Activated CD4-positive, alpha-beta T cell treated with anti-CD3 and anti-CD28 coated beads, Interleukin-2, Interleukin-4, amounts not matched to agents 100 ng/mL and 50 ng/mL, durations not matched to agents 16 hours and 8 hours (primary cell): ENCODE measurements at places on chromosomes 4 and X.
A peak's percentile ranks its signal among the peaks of the same experiment; 100 is the strongest.

- DNase-seq, result no peak
These were observed 470.7 kb downstream of the CCSER1 start for GRCh38 chr4:90597927-90598326.

DNA sequence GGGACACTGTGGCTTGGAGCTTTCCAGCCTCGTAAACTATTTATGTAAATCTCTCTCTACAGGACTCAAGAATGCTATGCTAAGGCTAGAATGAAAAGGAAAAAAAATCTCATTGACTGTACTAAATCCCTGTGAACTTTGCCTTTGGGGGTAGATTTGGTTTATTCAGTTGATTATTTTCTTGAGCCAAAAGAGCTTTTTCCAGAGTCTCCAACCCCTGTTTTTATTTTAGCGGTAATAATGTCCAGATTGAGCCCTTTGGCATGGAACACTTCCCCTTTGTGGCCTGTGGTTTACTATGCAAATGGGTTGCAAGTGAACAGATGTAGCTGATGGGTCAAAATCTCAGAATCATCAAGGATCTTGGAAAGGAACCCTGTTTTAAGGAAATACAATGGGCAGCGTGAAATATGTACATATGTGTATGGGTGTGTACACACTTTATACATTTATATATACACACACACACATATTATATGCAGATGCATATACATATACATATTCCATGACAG lies 72.9 kb downstream of the FAM9B start:
- DNase-seq, result no peak

DNA sequence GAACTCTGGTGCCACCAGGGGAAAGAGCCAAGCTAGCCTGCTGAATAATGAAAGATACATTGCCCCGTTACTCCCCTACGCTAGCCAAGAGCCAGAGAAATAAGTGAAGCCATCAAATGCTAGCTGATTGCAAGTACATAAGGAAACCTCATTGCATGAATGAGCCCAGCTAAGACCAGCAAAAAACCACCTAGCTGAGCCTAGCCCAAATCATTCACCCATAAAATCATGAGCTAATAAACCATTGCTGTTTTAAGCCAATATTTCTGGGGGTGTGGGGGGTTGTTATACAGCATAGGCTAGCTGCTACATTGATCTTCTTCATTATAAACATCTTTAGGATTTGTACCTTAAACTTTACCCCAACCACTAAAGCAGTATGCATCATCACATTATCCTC lies 15.4 kb upstream of the EDNRA start:
- DNase-seq, result no peak

- DNase-seq, result peak; percentile 77
These were observed 21.4 kb upstream of the AFAP1 start for GRCh38 chr4:7960790-7961655.

DNA sequence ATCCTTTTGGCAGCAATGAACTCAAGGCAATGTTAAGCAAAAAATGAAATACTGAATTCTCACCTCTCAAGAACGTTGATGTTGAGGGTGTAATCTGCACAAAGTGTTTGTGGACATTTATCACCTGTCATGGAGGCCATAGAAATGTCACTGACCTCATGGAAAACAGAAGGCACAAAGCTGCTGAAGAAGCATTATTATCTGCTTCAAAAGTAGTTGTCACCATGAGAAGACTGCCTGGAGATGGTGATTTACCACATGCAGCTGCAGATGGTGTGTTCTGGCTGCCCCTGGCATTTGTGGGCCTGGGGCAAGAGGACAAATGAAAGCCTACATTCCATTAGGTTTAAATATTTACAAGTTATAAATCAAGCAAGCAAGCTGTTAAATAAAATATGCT lies 116.8 kb upstream of the RPS6KA3 start:
- DNase-seq, result no peak

DNA sequence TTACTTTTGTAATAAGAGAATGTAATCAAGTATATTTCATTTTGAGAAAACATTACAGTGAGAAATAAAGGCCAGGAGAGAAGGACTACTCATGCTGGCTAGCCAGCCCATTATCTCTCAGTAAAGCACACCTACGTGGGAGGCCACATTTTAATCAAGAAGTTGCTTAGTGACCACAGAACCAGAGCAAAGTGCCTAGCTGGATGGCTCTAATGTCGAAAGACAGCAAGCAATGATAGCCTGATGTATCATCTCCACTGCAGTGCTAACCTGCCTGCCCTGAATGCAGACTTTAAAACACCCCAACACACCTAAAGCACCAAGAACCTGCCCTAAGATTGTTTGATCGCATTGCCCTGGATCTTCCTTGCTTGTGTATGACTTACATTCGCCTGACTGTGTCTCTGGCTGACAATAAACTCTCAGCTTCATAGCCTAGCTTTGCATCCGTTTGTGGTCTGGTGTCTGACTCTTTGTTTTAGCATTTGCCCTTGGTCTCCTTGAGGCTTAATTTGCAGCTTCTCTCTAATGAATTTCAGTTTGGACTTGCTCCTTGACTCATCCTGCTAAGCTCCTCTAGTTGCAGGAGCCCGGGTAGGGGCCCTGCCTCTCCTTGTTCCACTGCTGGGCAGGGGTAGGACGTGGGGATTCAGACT lies 31.4 kb upstream of the SOWAHD start:
- peak; percentile 36 for DNase-seq
